Thymus (tissue), 14 donors: ENCODE measurements at places on chromosomes 12 and 14. TPM values are rescaled to one million over a fixed set of nuclear protein-coding genes. Genes with fewer than 3 reads are reported as not detected.

The ASB2 gene
- total RNA-seq: 3.7 TPM

The STYK1 gene
- total RNA-seq: 0.33 TPM

The SELPLG gene
- total RNA-seq: 69.6 TPM

The LTBR gene
- total RNA-seq: 8.9 TPM

The PRH2 gene
- 0.80 TPM for total RNA-seq

The MMP19 gene
- 4.5 TPM for total RNA-seq

DNA sequence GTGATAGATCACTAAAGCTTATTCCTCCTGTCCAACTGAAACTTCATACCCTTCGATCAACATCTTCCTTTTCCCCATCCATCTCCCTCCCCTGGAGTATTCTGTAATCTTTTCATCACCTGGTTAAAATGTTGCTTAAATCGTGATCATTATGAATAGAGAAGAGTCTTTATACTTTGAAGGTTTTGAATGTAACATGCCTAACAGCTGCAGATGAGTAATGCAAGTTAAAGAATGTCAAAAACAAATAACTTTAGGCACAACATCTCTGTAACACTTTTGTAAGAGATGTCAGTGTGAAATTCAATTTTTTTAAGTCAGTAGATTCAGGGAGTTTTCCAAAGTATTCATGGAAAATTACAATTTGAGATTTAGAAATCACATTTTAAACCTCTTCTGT, 25.0 kb downstream of the RXYLT1 start:
- H3K27ac ChIP-seq: no peak overlapping the region
- H3K36me3 ChIP-seq: peaks cover 4% of the 10 kb centered on the region
- H3K27me3 ChIP-seq: no peaks in the 10 kb centered on the region
- no peaks in the 10 kb centered on the region for H3K4me1 ChIP-seq
- no peak for DNase-seq

GRCh38 chr14:101496776-101497683, 64.3 kb upstream of the DIO3 start:
- H3K27ac ChIP-seq: no peak overlapping the region
- H3K4me3 ChIP-seq: no peak overlapping the region
- H3K36me3 ChIP-seq: no peaks in the 10 kb centered on the region
- H3K27me3 ChIP-seq: no peaks in the 10 kb centered on the region

DNA sequence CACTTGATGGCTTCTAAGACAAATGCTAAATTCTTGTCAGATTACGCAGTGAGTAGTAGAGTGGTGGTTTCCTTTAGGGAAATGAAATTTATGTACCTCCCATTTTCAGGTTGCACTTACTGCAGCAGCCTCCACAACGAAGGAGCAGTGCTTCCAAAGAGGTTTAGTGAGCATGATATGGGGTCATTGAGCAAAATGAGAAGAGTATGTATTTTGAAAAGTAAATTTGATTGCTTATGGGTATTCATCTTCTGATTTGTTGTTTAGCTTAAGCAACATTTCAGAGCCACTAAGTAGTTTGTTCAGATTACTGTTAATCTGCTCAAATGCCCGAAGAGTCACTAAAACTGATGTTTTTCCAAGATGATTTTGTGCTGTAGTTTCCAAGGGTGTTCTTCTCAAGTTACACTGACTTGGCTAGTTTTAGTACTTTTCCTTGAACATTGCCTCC, 493.6 kb downstream of the PCNX1 start:
- H3K4me3 ChIP-seq: no peak overlapping the region
- no peaks in the 10 kb centered on the region for H3K36me3 ChIP-seq
- H3K4me1 ChIP-seq: peaks cover 4% of the 10 kb centered on the region
- no peak for DNase-seq

GRCh38 chr14:77023001-77023996, 5.2 kb downstream of the IRF2BPL start:
- peaks cover 20% of the 10 kb centered on the region for H3K36me3 ChIP-seq
- H3K27ac ChIP-seq: peak overlapping the region; percentile 88
- no peaks in the 10 kb centered on the region for H3K27me3 ChIP-seq
- peaks cover 30% of the 10 kb centered on the region for H3K4me1 ChIP-seq
- no peak for DNase-seq
- no peak overlapping the region for H3K4me3 ChIP-seq

DNA sequence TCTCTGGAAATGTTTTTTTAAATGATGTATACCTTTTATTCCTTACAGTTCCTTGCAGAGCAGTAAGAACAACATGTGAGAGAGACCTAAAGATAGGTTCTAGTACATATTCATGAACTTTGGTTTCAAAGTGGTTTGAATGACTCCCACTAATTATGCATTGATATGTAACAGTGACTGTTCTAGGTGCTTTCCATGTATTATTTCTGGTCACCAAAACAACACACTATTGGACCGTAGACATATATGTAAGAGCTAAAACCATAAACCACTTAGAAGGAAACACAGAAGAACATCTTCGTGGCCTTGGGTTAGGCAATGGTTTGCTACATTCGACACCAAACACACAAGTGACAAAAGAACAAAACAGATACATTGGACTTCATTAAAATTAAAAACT, 37.9 kb downstream of the SOX5 start:
- no peaks in the 10 kb centered on the region for H3K27me3 ChIP-seq
- no peaks in the 10 kb centered on the region for H3K4me1 ChIP-seq
- no peak overlapping the region for H3K27ac ChIP-seq
- DNase-seq: no peak

DNA sequence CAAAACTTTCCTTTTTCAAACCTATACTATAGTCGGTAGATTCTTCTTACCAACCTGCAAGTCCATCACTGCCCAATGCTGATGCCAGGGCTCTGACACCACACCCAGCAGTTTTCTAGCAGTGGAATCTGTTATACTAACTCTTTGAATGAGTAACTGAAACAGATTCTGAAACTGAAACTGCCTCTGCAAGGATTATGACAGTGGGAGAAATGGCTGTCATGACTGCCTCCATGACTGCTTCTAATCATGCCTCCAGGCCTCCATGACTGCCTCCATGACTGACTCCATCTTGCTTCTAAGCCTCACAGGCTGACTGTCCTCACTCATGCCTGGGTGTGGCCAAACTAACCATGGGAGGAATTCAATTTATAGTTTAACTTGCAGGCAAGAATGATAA, 29.4 kb upstream of the OXA1L start:
- H3K4me1 ChIP-seq: no peaks in the 10 kb centered on the region
- DNase-seq: no peak

GRCh38 chr12:113476176-113476986, 4.7 kb upstream of the LHX5 start:
- H3K27me3 ChIP-seq: peaks cover 90% of the 10 kb centered on the region
- no peak for DNase-seq
- no peaks in the 10 kb centered on the region for H3K4me1 ChIP-seq
- H3K36me3 ChIP-seq: no peaks in the 10 kb centered on the region
- no peak overlapping the region for H3K27ac ChIP-seq
